ENCODE measurements at places on chromosomes 5 and 9.

GRCh38 chr5:39013938-39014337 is 60.3 kb downstream of the RICTOR start:
- DNase-seq = no peak

GRCh38 chr5:126003309-126003708 is 419.9 kb upstream of the GRAMD2B start:
- no peak for DNase-seq

- no peak for DNase-seq
These were observed 26.8 kb downstream of the IRF1 start for GRCh38 chr5:132463811-132464155.

- DNase-seq = no peak
These were observed 10.4 kb downstream of the ANGPTL2 start for GRCh38 chr9:127112056-127112455.

- no peak for DNase-seq
These were observed 559.8 kb upstream of the TYRP1 start for GRCh38 chr9:12133416-12133815.

DNA sequence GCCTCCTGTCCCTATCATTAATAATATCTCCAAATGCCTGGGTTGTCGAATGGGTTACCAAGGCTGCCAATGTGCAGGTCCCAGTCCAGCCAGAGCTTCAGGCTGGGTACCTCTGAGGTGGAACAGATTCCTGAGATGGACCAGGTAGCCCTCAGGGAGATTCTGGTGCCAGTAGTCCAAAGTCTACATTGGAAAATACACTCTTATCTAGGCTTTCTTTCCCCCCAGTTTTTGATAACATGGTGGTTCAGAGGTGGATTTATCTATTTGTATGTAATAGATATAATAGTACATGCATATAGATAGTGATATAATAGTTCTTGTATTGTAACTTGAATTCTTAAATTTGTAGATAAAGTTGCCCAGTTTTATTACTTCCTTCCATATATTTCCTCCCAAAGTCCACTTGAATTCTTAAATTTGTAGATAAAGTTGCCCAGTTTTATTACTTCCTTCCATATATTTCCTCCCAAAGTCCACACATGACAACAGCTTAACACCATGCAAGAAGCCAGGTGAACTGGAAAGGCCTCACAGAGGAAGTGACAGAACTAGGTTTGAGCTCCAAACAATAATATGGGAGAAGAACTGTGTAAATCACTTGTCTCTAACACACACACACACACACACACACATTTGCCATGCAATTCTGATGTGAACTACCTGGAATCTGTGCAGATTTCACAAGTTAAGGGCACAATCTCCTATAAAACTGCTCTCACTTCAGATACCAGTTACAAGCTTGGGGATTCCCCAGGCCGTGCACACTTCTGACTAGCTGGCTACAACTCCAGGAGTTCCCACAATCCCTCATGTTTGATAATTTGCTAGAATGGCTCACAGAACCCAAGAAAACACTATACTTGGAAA is 30.7 kb upstream of the ERAP1 start:
- DNase-seq = no peak

- no peak for DNase-seq
These were observed 137.5 kb downstream of the ARHGEF28 start for GRCh38 chr5:73763300-73764032.

GRCh38 chr5:2201011-2201410 is 318.3 kb upstream of the IRX4 start:
- DNase-seq = no peak

GRCh38 chr5:149216496-149216895 is 55.2 kb upstream of the AFAP1L1 start:
- no peak for DNase-seq

GRCh38 chr9:136596630-136597031 is 50.8 kb upstream of the NOTCH1 start:
- no peak for DNase-seq

DNA sequence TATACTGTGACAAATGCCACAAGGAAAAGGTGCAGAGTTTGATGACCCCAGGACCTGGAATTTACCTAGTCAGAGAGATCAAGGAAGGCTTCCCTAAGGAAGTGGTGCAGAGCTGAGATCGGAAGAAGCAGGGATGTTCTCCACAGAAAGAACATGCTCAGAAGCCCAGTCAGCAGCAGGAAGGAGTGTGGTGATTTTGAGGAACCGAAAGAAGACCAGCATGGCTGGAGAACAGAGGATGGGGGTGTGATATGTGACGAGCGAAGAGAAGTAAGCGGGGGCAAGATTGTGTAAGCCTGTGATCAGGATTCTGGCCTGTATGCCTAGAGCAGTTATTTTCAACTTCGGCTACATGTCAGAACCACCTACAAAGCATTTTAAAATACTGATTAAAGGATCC is 18.7 kb upstream of the PIK3R1 start:
- no peak for DNase-seq

GRCh38 chr5:100667161-100667630 is 132.0 kb downstream of the FAM174A start:
- DNase-seq = no peak

- DNase-seq = no peak
These were observed 153.9 kb upstream of the DAP start for GRCh38 chr5:10914741-10915480.

- no peak for DNase-seq
These were observed 124.9 kb upstream of the C6 start for GRCh38 chr5:41338136-41338675.

DNA sequence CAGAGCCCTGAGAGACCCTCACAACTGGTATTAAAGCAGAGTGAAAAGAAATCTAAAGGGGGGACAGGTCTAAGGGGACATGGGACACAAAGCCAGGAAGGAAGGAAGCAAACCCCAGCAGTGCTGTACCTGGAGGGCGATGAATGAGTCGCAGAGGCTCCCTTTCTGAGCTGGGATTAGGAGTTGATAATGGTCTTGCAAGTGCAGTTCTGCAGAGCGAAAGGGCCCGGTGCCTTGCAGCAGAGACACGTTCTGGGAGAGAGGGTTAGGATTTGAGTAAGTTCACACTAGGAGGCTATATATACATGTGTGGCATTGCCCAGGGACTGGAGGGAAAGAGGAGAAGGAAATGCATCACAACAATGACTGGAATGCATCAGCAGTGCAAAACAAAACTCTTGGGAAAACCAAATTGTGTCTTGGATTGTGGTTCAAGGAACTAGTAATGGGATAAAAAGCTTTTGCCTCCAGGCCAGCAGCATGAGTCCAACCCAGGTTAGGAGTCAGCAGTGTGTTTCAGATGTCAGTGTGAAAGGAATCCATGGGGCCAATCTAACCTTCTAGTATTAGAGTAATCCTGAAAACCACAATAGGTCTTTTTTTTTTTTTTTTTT is 38.8 kb upstream of the LIFR start:
- DNase-seq = no peak

DNA sequence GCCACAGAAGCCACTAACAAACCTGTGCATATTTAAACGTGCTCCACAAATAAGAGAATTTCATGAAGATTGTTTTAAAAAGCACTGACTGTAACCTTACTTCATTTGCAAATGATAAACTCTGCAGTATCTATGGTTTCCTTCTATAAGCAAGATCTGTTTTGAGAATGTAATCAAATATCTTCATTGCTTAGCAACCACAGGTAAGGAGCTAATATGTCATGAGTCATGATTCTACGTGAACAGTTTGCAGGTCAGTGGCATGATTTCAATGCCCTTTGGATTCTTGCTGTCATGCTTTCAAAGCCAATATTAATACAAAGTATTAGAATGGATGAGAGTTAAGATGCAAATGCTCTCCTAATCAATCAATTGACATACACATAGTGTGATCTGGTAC is 325.0 kb downstream of the EDIL3 start:
- no peak for DNase-seq

DNA sequence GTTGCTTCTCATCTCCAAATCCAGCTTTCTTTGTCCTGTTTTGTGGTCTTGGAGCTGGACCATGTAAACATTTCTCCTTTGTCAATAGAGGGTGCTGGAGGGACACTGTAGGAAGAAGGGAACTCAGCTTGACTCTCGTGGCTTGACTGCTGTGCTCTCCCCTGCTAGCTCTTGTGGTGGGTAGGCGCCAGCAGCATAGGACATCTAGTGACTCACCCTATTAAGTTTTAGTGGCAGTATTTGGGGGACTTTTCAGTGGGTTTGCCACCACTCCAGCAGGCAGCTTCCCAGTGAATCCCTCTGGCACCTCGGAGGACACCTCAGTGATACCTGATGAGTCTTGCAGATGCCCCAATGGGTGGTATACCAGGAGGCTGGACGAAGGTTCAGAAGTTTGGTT is 97.8 kb downstream of the TSSK1B start:
- DNase-seq = no peak

- no peak for DNase-seq
These were observed 197.7 kb downstream of the PRELID2 start for GRCh38 chr5:145637396-145637795.

DNA sequence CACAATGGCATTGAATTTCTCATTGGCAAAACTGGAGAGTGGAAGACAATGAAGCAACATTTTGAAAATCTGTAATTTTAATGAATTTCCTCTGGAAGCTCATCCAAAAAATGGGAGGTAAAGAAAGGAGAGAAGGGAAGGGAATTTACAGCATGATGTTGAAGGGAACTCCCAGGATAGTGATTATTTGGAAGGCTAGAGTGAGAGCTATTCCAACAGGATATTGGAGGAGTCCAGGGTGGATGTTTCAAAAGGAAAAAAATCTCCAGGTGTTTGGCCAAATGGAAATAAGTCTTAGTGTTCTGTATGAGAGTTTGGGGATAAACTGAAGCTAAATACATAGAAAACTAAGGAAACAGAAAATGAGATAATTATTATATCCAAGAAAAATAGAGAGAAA is 106.2 kb downstream of the IZUMO3 start:
- no peak for DNase-seq
